Fibroblast of the aortic adventitia (primary cell): ENCODE measurements at places on chromosomes 1 and 21. TPM values are rescaled to one million over a fixed set of nuclear protein-coding genes. Genes with fewer than 3 reads are reported as not detected.

SPRR2E gene
- total RNA-seq = not detected in 2 replicates

PLA2G4A gene
- 7.3 and 74.7 TPM in 2 replicates for total RNA-seq

OPN3 gene
- 2.6 and 12.8 TPM in 2 replicates for total RNA-seq

BMP8B gene
- not detected in 2 replicates for total RNA-seq
